ENCODE measurements at places on chromosomes 7 and 10.

DNA sequence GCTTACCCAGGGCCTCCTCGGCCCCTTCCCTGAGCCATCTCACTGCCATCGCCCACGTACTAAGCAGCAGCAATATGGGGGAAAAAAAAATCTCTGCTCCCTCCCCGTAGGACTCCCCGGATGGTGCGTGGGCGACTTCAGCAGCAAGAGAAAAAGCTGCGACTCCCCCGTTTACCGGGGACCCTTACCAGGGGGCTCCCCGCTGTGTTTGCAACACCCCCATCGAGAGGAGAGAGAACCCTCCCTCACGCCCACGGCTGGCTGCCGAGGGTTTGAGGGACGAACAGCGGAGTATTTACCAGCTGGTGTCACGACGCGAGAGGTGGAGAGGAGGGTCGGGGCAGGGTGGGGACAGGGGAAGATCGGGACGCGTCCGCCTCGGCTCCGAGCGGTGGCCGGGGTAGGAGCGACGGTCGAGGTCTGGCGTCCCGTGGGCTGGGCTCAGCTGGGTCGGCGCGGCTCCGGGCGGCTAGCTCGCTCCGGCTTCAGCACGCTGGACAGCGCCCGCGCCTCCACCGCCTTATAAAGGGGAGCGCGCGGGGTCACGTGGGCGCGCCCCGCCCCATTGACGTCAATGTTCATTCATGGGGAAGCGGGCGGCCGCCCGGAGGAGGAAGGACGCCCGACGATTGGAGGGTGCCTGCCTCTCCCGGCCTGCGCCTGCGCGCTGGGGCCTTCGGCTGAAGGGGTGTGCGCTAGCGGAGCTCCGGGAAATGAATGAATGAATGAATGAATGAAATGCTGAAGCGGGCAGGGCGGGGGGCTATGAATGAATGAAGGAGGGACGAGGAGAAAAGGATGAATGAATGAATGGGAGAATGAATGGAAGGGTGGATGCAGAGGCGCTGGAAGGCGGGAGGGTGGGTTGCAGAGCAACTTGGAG lies at the start of gene VGF:
VGF (minus strand) TSS at position 495 of the 883 bp plus-strand sequence. CDS start 726 bp downstream, outside the sequence.
- DNase-seq, result peak; percentile 82

GRCh38 chr10:95466436-95466835 lies 94.7 kb downstream of the SORBS1 start:
- DNase-seq, result no peak

DNA sequence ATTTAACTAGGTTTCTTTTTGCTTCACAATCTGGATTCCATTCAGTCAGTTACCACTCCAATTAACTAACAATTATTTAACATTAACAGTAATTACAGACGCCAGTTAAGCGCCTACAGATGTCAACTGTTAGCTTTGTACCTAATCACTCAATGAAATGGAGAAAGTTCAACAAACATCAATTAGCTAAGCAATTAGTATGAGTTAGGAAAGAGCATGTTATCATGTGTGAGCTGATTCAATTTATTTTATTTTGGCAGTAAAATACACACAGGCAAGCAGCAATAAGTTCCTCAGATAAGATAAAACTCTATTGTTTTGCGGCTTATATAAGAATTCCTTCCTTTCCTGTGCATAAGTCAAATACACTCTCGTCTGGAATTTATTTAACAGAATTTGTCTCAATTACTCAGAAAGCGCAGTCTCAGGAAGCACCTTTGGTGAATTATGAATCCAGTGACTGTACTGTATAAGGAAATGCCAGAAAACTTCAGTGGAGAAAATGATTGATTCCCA lies 427.1 kb upstream of the GALNT17 start:
- DNase-seq, result no peak

DNA sequence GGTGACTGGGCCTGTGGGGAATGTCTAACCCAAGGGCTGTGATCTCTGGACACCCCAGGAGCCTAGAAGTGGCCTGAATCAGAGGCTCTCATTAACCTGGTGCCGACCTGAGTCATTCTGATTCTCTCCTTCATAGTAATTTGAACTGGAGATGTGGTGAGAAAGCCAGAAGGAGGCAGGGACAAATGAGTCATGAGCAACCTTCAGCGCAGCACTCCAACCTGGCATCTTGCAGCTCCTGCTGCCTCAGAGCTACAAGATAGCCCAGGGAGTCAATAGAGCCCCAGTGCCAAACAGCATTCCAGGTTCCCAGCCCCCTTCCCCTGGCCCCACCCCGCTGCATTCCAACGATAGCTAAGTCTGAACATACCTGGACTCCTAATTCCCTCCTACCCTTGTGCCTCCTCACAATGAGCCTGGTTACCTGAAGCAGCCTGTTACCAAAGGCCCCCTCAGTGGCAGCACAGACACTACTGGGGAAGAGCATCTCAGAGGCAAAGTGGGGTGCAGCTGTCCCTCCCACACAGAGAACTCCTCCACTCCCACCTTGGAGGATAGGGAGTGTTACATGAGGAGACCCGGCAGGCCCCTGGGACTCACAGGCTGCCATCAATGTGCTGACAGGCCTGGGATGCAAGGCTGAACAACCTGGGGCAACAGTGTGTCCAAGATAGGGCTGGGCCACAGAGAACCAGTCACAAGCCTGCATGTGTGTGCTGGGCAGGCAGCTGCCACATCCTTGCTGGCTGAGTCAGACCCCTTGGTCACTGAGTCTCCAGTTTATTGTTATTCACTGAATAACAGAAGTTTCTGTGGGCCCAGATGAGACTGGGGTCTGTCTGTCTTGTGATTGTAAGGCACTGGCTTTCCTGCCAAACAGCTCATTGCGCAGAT lies 76.8 kb upstream of the LEP start:
- DNase-seq, result no peak

GRCh38 chr7:48296966-48297365 lies 125.7 kb downstream of the ABCA13 start:
- no peak for DNase-seq

DNA sequence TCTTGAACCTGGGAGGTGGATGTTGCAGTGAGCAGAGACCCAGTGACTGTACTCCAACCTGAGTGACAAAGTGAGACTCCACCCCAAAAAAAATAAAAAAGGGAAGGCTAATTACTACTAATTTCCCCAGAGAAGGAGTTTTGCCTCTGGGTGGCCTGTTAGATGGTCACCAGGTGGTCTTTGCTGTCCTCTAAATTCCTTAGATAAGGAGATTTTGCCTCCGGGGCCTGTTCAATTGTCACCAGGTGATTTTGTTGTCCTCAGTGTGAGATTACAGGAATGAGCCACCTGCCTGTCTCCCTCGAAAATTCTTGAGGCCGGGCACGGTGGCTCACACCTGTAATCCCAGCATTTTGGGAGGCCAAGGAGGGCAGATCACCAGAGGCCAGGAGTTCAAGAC lies 24.4 kb upstream of the ZMIZ2 start:
- DNase-seq, result no peak

GRCh38 chr10:120600871-120601649 lies 144.0 kb downstream of the PLPP4 start:
- no peak for DNase-seq

GRCh38 chr7:116438267-116438666 lies 61.3 kb upstream of the CAV2 start:
- no peak for DNase-seq

GRCh38 chr7:117769085-117769484 lies 104.2 kb downstream of the CTTNBP2 start:
- DNase-seq, result no peak

GRCh38 chr10:107487284-107487683 lies 322.8 kb upstream of the SORCS1 start:
- DNase-seq, result no peak

GRCh38 chr7:3301831-3302618 lies 973 bp downstream of the SDK1 start:
- no peak for DNase-seq

DNA sequence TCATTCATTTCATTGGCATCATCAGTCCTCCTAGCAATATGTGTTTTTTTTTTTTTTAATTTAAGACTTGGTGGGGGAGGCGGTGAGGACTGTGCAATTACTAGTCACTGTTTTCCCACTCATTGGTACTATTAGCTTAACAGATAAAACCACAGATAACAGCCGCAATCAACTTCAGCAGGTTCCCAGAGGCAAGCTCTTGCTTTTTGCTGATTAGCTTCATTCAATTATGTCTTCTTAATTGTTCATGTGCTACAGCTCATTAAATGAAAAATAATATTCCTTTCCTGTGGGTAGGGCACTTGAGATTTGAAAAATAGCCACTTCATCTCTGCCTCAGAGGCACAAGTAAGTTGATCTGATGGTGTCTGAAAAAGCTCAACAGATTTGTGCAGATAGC lies 215.5 kb downstream of the PCDH15 start:
- DNase-seq, result no peak

Data from AML-193 (cell line).